Esophagus muscularis mucosa (tissue), 4 donors: ENCODE measurements at places on chromosomes 13 and 19. TPM values are rescaled to one million over a fixed set of nuclear protein-coding genes. Genes with fewer than 3 reads are reported as not detected.

The ZSCAN18 gene
- total RNA-seq: 114 TPM

The APC2 gene
- 0.84 TPM for total RNA-seq

The LATS2 gene
- 49.8 TPM for total RNA-seq

The LILRA1 gene
- total RNA-seq: 0.23 TPM

The PRRG2 gene
- total RNA-seq: 1.6 TPM

The FFAR1 gene
- not detected for total RNA-seq

The LACC1 gene
- total RNA-seq: 13.3 TPM

The NKPD1 gene
- not detected for total RNA-seq

The ZNF541 gene
- total RNA-seq: 0.23 TPM

- no peak for DNase-seq
These were observed 3.0 kb downstream of the CERS4 start for GRCh38 chr19:8212212-8212611.

DNA sequence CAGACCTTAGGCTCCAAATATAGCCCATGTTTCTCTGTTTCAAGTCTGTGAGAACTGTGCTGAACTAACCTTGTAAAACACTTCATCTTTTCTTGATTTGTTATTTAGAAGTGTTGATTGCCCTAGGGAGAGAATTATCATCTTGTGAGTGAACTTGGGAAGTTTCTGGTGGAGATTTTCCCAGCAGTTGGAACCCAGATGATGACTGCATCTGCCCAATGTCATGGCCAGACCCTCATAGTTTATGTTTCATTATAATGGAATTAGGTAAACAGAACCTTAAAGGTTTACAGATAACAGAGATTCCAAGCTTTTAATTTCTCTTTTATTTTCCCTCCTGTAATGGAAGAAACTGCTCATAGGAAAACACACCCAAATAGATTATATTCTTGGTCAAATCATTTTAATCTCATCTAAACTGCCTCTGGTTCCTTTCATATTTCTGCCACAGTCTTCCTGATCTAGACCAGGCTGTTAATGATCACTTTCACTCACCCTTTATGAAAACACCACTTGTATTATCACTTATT lies 569.1 kb downstream of the KCTD12 start:
- DNase-seq: no peak

DNA sequence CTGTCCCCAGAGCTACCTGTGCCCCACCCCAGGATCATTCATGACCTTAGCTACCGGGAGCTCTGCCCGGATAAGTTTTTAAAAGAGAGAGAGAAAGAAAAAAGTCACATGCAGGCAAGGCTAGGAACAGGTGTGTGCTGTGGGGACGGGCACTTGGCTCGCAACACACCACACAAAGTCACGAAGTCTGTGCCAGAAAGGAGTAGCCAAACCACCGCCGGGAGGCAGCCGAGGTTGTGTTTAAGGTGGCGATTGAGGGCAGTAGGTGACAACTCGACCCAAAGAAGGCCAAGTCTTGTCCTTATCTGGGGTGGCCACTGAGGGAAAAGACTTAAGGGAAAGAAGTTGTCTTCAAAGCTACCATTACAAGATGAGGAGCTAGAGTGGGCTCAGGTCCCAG lies 4.6 kb upstream of the TSHZ3 start:
- no peak for DNase-seq

GRCh38 chr19:41994521-41994971 lies 516 bp upstream of the ATP1A3 start:
- no peak for DNase-seq

GRCh38 chr13:60392131-60392530 lies 4.9 kb upstream of the TDRD3 start:
- DNase-seq: no peak

DNA sequence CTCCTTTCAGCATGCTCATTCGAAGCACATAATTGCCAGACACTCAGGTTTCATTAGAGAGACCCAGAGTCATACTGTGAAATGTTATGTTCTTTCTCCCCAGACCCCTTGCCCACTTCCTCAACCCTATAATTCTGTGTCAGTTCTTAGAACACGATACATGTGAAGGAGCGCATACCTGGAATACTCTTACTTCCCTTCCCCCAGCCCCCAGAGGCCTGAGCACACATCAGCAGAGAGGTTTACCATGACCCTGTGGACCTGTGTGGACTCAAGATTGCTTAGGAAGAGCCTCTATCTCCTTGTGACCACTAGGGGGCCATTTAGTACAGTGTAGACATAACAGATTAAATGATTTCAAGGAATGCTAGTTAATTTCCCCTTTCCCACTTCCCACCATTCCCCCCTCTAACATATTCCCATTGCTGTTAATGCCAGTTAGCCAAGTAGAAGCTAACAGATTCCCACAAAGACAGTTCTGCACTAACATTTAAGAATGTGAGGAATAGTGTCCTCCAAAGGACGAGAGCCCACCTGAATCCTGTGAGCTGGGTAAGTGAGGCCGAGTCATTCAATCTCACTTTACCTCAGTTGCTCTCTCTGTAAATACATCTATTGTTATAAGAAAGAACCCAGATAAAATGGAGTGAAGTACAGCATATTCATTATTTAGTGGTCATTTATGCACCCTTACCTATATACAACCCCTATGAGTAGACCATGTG lies 154.2 kb upstream of the MAB21L1 start:
- DNase-seq: no peak

GRCh38 chr19:2170987-2171348 lies 7.2 kb downstream of the DOT1L start:
- DNase-seq: no peak

GRCh38 chr19:8233370-8233769 lies 24.2 kb downstream of the CERS4 start:
- no peak for DNase-seq

DNA sequence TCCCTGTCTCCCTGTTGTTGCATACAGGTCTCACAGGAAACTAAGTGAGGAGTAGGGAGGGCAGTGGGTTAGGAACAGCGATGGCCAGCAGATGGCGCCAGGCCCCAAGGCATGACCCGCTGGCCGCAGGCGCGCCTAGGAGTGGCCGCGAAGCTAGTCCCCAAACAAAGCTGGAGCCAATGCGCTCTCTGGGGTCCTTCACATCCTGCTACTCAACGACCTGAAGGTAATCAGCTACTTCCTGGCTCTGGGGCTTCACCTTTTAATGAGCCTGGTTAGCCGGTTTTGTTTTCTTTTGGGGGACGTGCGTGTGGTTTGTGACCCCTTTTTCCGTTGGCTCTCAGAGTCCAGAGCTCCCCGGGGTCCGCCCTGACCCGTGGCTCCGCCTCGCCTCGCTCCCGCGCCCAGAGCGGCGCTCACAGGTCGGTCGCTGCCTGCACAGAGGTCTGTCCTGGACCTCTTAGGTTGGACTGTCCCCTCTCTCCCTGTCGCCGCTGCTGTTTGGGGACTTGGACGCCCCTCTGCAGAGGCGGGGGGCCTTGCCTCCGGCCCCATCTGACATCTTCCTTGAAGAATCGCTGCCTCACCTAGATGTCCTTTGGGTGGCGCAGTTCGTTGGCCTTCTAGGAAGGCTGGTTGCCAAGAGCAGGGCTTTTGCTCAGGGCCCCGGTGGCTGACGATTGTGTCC lies 62.2 kb upstream of the GTF3A start:
- DNase-seq: peak; percentile 95

DNA sequence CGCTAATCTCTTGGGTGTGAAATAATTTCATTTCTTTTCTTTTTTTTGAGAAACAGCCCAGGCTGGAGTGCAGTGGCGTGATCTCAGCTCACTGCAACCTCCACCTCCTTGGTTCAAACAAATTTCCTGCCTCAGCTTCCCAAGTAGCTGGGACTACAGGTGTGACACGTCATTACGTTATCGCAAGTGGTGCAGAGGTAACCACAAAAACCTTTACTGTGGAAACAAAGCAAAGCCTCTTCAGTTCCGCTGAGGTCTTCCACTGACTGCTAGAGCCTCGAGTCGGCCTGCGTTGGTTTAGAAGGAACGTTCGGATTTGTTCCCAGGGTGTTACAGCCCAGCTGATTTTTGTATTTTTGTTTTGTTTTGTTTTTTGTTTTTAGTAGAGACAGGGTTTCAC lies 2.0 kb upstream of the ZNF784 start:
- no peak for DNase-seq

DNA sequence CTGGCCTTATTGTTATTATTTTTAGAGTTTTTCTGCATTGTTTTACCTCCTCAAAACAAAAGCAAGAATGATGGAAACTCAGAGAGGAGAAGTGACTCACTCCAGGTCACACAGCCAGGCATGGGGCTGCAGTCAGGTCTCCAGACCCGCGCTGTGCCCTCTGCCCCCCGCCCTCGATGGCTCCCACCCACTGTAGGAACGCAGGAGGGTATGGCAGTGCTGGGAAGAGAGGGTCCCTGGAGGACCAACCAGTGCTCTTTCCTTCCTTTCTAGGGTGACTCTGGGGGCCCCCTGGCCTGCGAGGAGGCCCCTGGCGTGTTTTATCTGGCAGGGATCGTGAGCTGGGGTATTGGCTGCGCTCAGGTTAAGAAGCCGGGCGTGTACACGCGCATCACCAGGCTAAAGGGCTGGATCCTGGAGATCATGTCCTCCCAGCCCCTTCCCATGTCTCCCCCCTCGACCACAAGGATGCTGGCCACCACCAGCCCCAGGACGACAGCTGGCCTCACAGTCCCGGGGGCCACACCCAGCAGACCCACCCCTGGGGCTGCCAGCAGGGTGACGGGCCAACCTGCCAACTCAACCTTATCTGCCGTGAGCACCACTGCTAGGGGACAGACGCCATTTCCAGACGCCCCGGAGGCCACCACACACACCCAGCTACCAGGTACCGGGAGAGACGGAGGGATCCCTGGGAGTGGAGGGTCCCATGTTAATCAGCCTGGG lies 5.6 kb downstream of the TIMM13 start:
- DNase-seq: no peak

DNA sequence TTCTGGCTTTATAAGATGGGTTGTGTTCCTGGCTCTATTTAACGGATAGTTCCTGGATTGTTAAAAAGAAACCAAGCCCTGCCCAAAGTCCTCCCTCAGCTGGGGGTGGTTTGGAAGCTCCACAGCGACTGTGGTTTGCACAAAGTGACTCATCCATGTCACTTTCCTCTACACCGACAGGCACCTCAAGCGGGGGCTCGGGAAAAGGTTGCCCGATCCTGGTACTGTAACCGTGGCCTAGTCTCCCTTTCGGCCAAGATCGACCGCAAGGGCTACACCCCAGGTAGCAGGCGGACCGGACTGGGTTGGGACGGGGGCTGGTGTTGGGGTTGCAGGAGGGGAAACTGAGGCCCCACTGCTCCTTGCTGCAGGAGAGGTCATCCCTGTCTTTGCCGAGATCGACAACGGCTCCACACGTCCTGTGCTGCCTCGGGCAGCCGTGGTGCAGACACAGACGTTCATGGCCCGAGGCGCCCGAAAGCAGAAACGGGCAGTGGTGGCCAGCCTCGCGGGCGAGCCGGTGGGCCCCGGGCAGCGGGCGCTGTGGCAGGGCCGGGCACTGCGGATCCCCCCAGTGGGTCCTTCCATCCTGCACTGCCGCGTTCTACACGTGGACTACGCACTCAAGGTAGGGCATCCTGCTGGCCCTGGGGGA lies 1.6 kb downstream of the ARRDC2 start:
- DNase-seq: no peak

DNA sequence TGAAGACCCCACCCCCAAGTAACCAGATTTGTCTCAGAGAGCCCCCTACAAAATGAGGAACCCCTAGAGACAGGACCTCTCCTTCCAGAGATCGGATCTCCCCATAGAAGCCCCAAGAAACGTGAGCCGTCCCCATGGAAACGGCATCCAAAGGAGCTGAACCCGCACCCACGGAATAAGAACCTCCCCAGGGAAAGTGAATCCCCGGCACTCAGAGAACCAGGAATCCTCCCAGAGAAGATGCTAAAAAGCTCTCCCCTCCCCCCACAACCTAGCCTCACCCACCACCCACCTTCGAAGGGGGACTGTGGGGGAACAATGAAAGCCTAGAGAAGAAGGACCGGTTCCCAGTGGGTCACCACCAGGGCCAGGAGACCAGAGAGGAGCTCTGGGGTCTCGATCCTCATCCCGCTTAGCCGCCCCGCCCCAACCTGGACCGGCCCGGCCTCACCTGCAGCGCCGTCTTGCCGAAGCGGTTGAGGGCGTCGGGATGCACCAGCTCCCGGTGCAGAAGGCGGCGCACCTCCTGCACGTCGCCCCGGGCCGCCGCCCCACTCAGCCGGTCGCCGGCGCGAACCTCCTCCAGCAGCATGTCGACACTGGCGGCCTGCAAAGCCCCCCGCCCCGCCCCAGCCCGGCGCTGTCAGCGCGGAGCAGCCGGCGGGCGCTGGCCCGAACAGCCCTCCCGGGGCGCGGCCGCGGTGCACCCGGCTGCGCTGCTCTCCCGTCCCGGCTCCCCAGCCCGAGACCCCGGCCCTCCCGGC lies 535 bp downstream of the CDKN2D start:
- DNase-seq: no peak

DNA sequence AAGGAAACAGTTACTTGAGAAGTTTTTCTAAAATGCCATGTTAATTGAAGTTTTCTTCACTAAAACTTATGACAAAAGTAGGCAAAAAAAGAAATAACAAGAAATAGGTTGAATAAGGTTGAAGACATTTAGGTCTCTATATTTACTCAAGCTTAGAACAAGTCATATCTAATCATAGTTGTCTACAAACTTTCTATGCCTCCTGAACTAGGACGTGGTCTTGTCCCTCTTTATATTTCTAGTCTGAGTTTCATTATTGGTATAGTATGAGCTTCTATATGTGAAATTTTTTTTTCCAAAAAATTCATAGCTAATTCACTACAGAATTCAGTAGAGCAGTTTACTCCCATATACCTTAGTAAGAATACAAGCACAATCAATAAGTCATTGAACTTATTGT lies 836.4 kb downstream of the SLITRK6 start:
- no peak for DNase-seq

DNA sequence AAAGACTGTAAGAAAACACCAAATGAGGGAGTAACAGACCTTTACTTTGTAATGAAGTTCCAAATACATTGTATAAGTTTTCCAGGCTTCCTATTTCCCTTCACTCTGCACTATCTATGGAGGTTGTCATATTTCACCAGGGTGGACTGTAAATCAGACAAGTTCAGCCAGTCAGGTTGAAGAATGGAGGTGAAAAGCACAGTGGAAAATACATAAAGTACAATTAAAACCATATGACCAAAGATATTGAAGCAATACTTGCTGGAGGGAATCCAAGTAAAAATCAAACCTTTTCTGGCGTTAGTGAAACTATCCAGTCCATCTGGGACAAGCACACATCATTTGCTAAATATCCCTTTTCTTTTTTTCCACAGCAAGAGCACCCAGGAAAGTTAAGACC lies 3.2 kb downstream of the LHFPL6 start:
- no peak for DNase-seq

DNA sequence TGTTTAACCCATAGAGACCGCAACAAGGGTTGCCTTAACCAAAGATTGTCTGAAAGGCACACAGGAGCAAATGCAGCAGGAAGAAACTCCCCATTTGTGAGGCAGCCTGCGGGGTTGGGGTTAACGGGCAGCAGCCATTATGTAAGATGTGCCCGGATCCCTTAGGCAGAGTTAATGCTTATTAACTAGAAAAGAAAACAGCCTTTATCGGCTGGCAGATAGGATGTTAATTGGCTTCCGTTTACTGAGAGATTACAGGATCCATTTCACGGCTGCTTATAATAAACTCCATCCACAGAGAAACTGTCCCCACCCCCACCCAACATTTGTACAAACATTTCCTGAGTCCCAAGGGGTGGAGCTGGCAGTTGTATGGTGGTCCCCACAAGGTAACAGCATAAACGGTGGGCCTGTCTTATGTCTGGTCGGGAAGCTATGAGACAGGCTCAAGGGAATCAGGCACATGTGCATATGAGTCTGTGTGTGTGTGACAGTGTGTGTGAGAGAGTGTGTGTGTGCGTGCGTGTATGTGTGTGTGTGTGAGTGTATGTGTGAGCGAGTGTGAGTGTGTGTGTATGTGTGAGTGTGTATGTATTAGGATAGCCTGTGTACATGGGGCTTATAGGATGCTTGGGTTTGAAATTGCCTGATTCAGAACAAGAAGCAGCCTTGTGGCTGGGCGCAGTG lies 10.5 kb downstream of the SLC25A42 start:
- no peak for DNase-seq
